IMR-90 (cell line): ENCODE measurements at places on chromosomes 5 and 9. TPM values are rescaled to one million over a fixed set of nuclear protein-coding genes. Genes with fewer than 3 reads are reported as not detected.
A peak's percentile ranks its signal among the peaks of the same experiment; 100 is the strongest.

DNA sequence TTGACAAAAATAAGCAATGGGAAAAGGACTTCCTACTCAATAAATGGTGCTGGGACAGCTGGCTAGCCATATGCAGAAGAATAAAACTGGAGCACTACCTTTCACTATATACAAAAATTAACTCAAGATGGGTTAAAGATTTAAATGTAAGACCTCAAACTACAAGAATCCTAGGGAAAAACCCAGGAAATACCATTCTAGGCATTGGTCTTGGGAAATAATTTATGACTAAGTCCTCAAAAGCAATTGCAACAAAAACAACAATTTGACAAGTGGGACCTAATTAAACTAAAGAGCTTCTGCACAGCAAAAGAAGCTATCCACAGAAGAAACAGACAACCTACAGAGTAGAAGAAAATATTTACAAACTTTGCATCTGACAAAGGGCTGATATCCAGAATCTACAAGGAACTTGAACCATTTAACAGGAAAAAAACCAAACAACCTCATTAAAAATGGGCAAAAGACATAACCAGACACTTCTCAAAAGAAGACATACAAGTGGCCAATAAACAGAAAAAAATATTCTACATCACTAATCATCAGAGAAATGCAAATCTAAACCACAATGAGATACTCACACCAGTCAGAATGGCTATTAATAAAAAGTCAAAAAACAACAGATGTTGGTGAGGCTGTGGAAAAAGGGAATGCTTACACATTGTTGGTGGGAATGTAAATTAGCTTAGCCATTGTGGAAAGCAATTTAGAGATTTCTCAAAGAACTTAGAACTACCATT, 75.2 kb upstream of the CPEB4 start:
- DNase-seq = peak; percentile 32

ANKRD34B gene
- not detected in 2 replicates for total RNA-seq

DNA sequence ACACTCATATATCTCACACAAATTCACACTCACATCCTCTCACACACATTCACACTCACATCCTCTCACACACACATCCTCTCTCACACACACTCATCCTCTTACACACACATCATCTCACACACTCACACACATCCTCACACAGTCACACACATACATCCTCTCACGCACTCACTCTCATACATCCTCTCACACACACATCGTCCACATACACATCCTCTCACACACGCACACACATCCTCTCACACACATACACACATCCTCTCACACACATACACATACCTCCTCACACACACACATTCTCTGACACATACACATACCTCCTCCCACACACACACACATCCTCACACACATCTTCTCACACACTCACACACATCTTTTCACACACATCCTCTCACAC, 129.1 kb upstream of the SLC30A5 start:
- no peak for DNase-seq

DNA sequence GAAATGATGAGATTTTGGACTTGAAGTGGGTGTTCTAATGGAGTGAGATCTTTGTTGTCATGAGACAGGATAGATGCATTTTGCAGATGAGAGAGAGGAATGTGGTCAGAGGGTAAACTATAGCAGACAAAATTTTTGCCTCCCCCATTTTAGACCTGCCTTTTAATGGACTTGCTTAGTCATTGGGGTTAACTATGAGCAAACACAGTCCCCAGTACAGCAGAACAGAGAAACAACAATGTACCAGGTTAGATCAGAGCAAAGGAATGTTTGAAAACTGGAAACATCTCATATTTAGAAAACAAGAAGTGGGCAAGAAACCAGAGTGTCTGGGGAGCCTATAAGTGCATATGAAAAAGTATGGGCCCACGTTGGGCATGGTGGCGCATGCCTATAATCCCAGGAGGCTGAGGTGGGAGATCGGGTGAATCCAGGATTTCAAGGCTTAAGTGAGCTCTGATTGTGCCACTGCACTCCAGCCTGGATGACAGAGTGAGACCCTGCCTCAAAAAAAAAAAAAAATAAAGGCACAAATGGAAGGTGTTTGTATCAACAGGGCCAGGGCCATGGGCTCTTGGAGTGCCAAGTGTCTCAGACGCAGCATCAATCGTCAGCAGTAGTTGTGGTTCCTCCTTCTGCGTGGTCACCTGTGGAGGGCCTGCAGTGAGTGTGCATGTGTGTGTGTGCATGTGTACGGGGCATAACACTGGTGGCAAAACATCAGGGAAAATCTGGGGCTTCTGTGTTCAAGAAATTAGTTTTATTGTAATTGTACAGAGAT, 214.4 kb upstream of the S1PR3 start:
- DNase-seq = peak; percentile 87

DNA sequence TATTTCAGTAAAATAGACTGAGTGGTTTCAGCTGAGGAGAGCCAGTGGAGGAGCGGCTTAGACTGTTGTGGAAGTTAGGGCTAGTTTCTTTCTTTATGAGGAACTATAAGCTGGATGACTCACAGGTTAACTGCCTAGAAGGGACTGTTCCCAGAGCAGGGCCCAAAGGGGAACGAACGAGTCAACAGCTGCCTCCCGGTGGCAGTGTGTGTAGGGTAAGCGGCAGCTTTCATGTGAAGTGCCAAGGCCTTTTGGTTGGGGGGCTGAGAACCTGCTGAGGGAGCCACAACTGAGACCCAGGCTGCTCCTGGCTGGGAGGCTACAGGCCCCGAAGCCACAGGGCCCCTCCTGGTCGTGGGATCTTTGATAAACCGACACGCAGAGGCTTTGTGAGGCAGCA, 7.0 kb downstream of the SQSTM1 start:
- peak; percentile 73 for DNase-seq

- no peak for DNase-seq
Observed at GRCh38 chr5:1187234-1187949, 14.0 kb upstream of the SLC6A19 start.

GRCh38 chr9:91896513-91897121, 53.4 kb downstream of the ROR2 start:
- peak; percentile 46 for DNase-seq

PCDHGA11 gene
- total RNA-seq = 5.4 and 5.8 TPM in 2 replicates
